Progenitor cell of endocrine pancreas (in vitro differentiated cells): ENCODE measurements at places on chromosomes 2 and 18. TPM values are rescaled to one million over a fixed set of nuclear protein-coding genes. Genes with fewer than 3 reads are reported as not detected.

The ANTXR1 gene
- total RNA-seq: 73.4 and 77.4 TPM in 2 replicates

- DNase-seq: no peak
These were observed 46.3 kb upstream of the CREB1 start for GRCh38 chr2:207483477-207483876.

DNA sequence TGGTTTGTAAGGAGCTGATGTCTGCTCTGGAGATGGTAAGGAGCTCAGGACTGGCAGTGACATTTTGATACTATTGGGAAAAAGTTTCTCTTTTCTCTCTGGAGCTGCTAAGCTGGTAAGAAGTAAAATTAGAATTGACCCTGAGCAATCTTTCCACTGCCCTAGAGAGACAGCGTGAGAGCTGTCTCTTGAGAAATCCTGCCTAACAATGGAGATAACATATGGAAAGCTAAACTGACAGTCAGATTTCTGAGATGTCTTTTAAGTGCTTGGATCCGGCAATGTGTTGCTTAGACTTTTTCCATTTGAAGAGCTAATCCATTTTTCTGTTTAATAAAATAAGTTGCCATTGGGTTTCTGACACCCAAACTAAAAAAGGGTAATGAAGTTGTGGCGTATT, 302.4 kb downstream of the KCNS3 start:
- no peak for DNase-seq

GRCh38 chr18:44743631-44744030, 62.9 kb downstream of the SETBP1 start:
- DNase-seq: no peak

DNA sequence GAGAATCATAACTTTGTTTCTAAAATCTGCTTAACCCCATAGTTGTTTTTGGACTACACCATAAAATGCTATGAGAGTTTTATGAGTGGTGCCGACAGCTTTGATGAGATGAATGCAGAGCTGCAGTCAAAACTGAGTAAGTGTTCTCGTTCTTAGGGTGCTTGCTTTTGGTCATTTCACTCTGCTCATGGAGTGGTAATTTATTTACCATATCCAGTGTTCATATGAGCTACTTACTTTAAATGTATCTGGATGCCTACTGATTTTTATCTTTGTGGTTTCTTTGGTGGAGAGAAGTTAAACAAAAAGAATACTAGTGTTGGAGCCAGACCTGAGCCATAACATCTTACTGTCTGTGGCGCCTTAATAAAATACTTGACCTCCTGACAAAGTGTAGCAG, 16.4 kb downstream of the NDC80 start:
- no peak for DNase-seq

- no peak for DNase-seq
These were observed 63.6 kb downstream of the ZBTB7C start for GRCh38 chr18:48345596-48345995.

The HOXD1 gene
- total RNA-seq: 0.16 TPM in 1 of 2 replicates, not detected in the other

The SOWAHC gene
- 12.1 and 12.6 TPM in 2 replicates for total RNA-seq

- DNase-seq: no peak
These were observed 160.8 kb downstream of the PHLPP1 start for GRCh38 chr18:62876111-62876510.

DNA sequence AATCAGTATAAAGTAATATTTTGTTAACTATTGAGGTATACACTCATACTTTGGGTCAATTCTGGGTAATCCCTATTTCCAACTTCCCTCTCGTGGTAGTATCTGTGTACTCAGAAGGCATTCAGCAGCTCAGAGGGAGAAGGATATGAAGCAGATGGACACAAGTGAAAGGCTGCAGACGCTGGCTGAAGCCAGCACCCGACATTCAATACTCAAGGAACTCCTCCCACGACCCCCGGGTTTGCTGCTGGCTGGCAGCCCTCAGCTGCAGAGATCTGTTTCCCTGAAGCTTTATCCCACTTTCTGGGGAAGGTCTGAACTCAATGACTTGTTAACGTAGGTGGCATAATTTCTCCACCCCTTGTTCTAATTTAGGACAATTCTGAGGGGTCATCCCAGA, 847.3 kb upstream of the SOX11 start:
- no peak for DNase-seq

GRCh38 chr18:23209031-23209430, 73.7 kb downstream of the CABLES1 start:
- no peak for DNase-seq

GRCh38 chr2:54624591-54625071, 98.8 kb upstream of the EML6 start:
- no peak for DNase-seq

The HAAO gene
- total RNA-seq: 14.5 and 16.7 TPM in 2 replicates

GRCh38 chr18:36623681-36624190, 205.1 kb downstream of the TPGS2 start:
- no peak for DNase-seq

DNA sequence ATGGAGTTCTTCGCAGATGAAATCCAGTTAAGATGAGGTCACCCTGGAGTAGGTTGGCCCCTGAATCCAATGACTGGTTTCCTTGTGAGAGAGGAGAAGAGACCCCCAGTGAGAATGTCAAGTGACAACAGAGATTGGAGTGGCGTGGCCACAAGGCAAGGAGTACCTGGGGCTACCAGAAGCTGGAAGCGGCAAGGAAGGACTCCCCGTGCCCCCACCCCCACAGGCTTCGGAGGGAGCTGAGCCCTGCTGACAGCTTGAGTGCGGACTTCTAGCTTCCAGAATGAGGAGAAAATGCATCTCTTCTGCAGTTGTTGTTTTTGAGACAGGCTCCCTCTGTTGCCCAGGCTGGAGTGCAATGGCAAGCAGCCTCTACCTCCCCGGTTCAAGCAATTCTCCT, 78.0 kb upstream of the HPCAL1 start:
- no peak for DNase-seq

- peak; percentile 56 for DNase-seq
These were observed 24.1 kb downstream of the PSMG2 start for GRCh38 chr18:12726774-12727550.

DNA sequence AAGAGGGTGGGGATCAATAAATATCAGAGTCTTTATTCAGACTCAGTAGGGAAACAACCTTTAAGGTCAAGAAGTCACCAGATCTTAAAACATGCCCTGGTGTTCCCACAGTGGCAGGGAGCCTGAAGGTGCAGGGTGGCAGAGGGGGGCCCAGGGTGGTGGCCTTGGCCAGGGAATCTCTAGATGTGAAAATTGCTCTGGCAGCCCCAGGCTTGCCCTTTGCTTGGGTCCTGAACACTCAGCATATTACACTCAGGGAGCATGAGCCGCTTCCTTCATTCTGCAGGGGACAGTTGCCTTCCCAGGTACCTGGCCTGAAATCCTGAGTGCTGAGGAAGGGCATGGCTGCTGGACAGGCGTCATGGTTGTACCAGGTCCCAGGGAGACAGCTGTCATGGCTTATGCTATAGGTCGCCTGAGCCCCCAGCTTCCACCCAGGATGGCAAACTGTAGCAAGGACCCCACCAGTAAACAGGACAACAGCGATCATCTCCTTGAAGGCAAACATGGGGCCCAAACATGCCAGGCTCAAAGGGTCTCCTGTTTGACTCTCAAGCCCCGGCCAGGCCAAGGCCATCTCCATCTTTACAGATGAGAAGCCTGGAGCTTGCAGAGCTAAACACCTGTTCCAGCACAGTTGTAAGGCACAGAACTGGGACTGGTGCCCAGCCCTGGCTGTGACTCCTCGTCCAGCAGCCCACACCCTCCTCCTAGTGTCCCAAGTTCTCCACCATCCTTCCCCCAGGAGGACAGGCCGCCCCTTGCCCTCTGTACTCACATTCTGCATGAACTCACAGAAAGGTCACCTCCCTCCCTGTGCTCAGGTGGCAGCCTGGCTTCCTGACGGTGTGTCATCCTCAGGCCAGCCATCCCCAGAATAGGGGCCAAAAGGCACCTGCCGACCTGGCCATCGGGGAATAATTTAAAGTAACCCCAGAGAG, 14.6 kb downstream of the ABCG8 start:
- no peak for DNase-seq

DNA sequence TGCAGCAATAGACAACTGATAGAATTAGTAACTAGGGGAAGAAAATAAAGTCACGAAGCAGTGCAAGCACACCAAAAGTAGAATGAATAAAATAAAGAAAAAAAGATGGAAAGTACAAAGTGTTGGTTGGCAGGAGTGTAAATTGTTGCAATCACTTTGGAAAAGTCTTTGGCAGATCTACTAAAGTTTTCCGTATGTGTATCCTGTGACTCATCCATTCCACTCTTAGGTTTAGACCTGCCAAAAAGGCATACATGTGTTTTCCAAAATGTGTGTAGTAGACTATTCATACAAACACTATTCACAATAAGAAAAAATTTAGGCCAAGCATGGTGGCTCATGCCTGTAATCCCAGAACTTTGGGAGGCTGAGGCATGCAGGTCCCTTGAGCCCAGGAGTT, 282.1 kb upstream of the FSIP2 start:
- DNase-seq: no peak

The DSG1 gene
- not detected in 2 replicates for total RNA-seq

The NYAP2 gene
- total RNA-seq: 0.10 TPM in 1 of 2 replicates, not detected in the other

The AQP4 gene
- 1.6 and 1.7 TPM in 2 replicates for total RNA-seq

DNA sequence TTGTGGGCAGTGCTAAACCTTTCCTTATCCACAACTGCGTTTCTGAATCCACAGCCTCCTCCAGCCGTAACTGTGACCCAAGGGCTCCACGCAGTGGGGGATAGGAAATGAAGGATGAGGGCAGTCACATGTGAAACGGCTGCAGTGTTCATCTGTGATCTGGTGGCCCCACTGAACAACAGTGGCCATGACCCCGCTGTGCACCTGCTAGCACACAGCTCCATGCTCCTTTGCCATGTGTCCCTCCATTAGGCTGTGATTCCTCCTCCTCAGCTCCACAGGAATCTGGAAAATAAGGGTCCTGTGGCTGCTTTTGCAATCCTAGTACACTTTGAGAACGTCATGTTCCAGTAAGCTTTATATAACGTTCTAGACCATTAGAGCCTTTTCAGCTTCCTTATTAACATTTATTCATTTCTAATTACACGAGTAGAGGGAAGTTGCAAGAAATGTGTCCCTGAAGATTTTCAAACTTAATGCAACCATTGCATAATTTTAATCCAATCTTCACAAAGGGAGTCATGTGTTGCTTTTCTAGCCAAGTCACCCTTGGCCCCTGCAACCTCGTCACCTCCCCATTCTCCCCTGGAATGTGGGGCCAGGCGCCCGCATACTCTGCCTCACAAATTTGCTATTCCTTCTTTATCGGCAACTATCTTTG, 7.1 kb upstream of the NAPG start:
- no peak for DNase-seq

The RNF125 gene
- total RNA-seq: 2.6 and 2.8 TPM in 2 replicates

DNA sequence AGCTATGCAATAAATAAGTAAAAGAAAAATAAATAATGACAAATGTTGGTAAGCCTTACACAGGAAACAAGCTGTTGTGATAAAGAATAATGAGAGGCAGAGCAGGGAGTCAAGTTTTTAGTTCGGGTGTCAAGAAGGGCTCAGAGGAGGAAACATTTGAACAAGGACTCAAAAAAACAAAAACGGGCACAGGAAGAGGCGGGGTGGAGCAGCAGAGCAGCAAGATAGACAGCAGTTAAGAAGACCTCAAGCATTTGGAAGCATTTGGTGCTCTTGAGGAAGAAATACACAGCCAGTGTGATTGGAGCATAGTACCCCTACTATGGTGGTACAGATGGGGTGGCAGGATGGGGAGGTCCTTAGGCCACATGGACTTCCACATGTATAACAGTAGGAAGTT, 2.8 kb downstream of the TMEM169 start:
- DNase-seq: no peak

DNA sequence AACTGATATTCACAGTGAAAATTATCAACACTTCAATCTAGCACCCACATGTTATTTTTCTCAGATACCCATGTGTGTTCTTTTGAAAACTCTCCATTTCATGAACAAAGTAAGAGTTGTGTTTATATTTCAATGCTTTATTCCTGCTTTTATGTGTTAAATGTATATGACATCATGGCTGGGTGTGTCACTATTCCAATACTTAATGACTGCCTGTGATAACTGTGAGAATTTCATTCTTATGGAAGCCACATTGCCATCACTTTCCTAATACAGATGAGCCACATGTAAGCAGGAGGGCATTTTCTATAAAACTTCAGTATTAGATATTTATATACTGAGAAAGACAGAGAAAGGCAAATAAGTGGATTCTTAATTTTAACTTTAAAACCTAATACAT, 100.4 kb upstream of the FIGN start:
- no peak for DNase-seq

The COL4A4 gene
- 0.41 and 0.44 TPM in 2 replicates for total RNA-seq

GRCh38 chr2:84306361-84306760, 152.7 kb downstream of the SUCLG1 start:
- no peak for DNase-seq

- DNase-seq: no peak
These were observed 8.3 kb downstream of the FN1 start for GRCh38 chr2:215427585-215427984.

GRCh38 chr18:50133526-50133925, 61.4 kb downstream of the MYO5B start:
- DNase-seq: no peak

DNA sequence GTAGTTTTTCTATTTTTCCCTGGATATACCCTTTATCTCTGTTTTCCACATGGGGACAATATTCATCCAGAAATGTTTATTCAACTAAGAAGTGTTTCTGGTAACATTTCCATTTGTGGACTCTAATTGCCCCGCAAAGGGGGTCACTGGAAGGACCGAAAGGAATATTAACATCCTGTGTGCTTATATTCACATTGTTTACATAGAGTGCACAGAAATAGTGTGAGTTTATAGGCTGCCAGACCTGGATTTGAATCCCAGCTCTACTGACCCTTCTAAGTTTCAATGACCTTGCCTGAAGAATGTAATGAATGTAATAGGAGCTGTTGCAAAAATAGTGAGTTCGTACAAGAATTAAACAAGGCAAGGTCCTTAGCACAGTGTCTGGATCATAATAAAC, 152.9 kb upstream of the NCKAP5 start:
- no peak for DNase-seq

The IL18RAP gene
- not detected in 2 replicates for total RNA-seq

GRCh38 chr18:4391859-4392258, 63.2 kb downstream of the DLGAP1 start:
- DNase-seq: no peak

The RUFY4 gene
- not detected in 2 replicates for total RNA-seq

DNA sequence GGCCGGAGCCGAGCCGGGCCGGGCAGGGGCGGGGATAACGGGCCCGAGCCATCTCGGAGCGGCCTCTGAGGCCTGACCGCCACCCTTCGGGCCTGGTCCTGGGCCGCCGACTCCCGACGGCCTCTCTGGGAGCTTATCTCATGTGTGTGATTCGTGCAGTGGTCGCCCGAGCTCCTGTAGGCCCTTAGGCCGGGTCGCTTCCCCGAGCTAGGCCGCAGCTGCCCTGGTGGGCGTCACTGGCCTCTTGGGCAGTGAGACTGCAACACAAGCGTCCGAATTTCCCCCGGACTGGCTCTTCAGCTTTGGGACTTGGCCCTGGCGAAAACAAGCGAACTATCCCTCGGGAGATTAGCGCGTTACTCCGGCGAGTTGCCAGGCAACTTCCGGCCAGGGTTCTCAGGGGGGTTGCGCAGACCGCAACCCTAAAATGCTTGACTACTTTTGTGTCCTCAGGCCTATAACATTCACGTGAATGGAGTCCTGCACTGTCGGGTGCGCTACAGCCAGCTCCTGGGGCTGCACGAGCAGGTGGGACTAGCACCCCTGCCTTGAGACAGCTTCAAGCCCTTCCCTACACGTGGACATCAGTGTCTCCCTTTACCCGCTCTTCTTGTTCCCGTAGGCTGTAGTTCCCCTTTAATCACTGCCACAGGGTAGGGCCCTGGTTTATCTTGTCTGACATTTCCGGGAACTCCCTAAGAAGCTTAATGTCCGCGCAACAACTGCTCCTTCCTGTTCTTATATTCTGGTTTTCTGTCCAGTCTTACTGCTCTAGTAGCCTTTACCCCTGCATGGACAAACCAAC, 602 bp downstream of the SNX17 start:
- no peak for DNase-seq
